ENCODE measurements at places on chromosomes 1 and 21.

- DNase-seq = no peak
Measured at GRCh38 chr1:10613340-10613739, 138.6 kb downstream of the PEX14 start.

DNA sequence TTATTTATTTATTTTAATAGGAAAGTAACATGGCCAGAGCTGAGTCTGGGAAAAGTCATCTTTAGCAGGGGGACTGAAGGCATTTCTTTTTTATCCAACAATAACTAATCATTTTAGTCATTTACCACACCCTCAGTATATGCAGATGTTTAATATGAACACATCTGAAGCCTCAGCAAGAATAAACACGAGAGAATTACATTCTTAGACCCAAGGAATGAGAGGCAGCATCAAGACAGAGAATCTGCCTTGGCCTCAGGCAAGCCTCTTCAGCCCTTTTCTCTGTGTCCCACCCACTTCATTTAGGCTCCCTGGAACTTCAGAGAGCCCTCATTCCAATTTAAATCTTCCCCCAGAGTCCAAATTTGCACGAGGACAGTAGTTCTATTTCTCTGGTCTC is 17.0 kb upstream of the IGSF3 start:
- DNase-seq = no peak

GRCh38 chr1:84959294-84959693 is 37.6 kb downstream of the MCOLN2 start:
- no peak for DNase-seq

- no peak for DNase-seq
Measured at GRCh38 chr1:15916417-15916816, 59.5 kb downstream of the ZBTB17 start.

DNA sequence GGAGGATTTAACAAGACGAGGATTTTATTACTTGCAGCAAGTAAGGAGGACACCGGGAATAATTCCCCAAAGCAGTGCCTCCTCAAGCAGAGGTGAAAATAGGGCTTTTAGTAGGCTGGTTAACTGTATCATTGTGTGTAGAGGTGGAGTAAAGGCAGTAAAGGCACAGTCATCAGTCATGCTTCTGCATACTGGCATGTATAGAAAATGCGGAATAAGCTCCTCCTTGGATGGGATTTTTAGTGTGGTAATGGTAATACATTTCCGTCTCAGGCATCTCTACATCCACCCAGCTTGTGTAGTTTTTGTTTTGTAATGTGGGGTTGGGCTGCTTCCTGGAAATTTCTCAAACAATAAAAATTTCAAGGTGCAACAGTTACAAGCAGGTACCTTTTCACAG is 27.4 kb upstream of the GPR25 start:
- DNase-seq = no peak

- DNase-seq = no peak
Measured at GRCh38 chr1:36433102-36433501, 17.1 kb downstream of the OSCP1 start.

DNA sequence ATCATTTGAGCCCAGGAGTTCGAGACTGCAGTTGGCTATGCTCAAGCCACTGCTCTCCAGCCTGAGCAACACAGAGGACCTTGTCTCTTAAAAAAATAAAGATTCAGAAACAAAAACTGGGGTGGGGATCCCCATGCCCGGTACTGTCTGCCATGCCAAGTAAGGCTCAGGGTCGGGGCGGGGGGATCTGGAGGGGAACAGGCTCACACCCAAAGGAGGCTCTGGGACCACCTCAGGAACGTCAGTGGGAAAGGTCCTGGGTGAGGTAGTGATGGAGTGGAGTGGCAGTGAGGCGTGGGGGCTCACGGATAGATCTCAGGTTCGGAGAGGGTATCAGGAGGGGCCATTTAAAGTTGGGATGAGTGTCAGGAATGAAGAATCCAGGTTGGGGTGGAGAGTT is 765 bp upstream of the S100A4 start:
- no peak for DNase-seq

All from left renal pelvis (tissue), 4 donors.